Activated naive CD8-positive, alpha-beta T cell treated with anti-CD3 and anti-CD28 coated beads, Interleukin-2, amount 10 ng/mL, durations not matched to agents 7 days and 5 days (primary cell): ENCODE measurements at places on chromosomes 4 and X. TPM values are rescaled to one million over a fixed set of nuclear protein-coding genes. Genes with fewer than 3 reads are reported as not detected.
A peak's percentile ranks its signal among the peaks of the same experiment; 100 is the strongest.

- no peak for DNase-seq
Observed at GRCh38 chrX:120839491-120839890, 36.2 kb downstream of the CT47B1 start.

CT45A10 gene
- not detected for total RNA-seq

- no peak for DNase-seq
Observed at GRCh38 chrX:70042399-70043371, 7.1 kb downstream of the AWAT2 start.

CFAP99 gene
- total RNA-seq: not detected

GSX2 gene
- not detected for total RNA-seq

DGKK gene
- not detected for total RNA-seq

DNA sequence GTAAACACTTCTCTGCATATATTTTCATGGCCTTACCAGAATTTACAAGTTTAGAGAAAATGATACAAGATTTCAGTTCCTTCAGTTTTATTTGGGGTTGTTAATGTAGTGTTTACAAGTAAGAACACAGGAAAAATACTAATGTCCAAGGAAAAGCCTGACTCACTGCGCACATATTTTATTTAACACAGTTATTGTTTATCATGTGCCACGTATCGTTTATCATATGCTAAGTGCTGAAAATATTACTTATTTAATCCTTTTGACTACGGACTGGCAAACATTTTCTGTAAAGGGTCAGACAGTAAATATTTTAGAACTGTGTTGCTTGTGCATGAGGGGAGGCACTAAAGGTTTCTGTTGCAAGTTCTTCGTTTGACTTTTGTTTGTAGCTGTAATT is 794 bp downstream of the HSD17B13 start:
- DNase-seq: no peak

SMR3B gene
- total RNA-seq: not detected

DNA sequence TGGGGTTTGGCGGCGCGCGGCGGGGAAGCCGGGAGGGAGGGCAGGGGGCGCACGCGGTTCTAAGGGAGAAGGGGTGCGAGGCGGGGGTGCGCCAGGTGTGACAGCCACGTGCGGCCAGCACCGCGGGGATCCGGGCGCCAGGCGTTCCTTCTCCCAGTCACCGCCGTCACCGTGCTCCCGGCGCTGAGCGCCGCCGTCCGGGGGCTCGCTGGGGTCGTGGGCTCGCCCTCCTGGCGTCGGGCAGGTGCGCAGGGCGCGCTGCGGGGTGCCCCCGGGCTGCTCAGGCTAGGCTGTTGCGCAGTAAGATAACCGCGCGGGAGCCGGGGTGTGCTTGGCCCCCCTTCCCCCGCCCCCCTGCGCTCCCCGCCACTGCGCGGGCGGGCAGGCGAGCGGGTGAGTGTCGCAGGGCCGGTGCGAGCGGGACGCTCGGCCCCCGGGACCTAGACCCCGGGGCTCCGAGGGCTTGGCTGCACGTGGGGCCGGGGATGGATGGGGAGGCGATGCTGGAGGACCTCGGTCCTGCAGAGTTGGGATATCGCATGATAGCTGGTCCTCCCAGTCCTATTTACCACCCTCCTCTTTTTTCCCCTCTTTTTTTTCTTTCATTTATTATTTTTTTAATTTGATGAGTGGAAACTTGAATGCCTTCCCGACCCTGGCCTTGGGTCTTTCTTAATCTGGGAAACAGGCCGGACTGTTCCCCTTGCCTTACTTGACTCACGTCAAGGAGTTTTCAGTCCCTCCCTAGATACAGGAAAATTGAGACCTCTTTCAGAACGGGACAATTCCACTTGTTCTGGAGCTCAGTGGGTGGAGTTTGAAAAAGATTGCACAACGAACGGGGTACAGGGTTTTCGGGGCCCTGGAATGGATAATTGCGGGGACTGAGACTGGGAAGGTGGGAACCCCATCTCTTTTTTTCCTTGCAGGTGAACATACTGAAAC is 797 bp downstream of the TXLNG start:
- peak; percentile 57 for DNase-seq

DNA sequence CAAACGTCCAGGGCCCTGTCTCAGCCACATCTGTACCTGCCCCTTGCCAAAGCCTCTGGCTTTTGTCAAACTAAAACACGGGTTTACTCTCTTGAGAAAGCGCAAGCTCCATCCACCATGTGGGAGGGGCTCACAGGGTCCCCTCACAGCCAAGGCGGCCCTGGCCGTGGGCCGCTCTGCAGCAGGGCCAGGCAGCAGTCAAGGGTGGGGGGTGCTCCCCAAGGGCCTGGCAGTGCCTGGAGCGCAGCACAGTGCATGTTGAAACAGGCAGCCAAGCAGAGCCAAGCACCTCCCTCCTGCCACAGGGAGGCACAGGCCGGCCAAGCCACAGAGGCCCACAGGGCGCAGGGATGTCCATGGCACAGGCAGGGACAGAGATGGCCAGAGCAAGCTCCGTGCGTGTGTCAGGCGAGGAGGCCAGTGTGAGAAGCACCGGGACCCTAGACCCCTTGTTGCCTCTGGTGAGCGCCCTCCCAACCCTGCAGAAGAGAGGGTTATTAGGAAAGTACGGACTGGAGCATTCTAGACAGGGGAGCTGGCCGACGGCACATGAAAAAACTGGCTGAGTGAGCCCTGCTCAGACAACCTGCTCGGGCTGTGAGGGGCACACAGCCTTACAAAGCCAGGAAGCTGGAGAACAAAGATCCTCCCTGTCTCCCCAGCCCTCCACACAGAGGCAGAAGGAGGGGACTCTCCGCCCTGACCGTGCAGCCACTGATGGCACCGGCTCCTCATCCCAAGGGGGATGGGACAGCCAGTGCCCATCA is 39.0 kb downstream of the FAM53A start:
- DNase-seq: no peak

DNA sequence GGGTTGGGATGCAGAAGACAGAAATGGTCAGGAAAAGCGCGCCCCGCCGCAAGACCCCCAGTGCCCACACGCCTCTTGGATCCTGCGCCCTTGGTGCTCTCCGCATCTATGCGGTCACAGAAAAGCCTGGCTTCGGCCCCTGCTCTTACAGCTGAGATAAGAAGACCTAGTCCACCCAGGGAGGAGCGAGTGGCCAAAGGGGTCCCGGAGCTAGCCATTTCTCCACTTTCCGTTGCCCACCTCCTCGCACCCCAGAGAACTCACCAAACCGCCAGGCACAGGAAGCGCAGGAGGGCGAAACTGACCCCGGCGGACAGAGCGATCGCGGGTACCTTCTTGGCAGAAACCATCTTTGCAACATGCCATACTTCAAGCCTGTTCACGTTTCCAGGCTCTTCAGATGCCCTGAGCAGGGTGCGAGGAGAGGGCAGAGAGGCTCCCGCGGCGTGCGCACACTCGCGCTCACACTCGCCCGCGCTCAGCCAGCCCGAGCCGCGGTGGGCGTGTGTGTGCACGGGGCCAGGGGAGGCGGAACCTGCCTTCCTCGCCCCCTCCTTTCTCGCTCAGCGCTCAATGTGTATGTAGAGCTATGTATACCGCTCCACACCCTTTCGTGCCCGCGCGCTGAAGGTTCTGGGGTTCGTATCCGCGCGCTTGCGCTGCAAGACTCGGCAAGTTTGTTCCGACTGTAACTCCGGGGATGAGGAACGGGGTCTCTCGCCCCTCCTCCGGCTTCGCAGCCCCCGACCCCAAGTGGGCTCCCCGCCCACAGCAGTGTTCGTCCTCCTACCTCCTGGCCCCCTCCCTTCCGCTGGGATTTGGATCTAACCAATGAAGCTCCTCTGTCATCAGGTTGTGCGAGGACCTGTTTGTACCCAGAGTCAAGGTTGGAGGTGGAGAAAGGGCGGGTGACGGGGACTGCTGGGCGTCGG is at the start of gene GABRA4:
Gene GABRA4, minus strand, starts transcription at position 507 of the 932 bp plus-strand sequence. Its CDS starts 157 bp downstream, at position 350.
- DNase-seq: no peak

DNA sequence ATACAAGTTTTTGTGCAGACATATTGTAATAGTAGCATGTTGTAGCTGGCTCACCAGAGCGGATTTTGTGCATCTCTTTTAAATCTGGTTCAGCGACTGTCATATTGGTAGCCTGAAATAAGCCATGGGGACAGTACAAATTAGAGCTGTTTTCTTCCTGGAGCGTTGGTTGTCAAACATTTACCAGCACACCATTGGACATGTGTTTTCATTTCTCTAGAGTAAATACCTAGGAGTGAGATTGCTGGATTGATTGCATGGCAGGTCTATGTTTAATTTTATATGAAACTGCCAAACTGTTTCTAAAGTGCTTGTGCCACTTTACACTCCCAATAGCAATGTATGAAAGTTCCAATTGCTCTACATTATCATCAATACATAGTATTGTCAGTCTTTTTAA is 2.6 kb upstream of the ARAF start:
- DNase-seq: no peak

PLP1 gene
- total RNA-seq: not detected

- DNase-seq: peak; percentile 36
Observed at GRCh38 chr4:127622921-127623796, 9.6 kb upstream of the INTU start.

VCX3B gene
- total RNA-seq: not detected

SPANXB1 gene
- not detected for total RNA-seq

GRCh38 chrX:129737916-129738315 is 863 bp upstream of the XPNPEP2 start:
- DNase-seq: no peak

- DNase-seq: no peak
Observed at GRCh38 chrX:68045008-68045577, 388.2 kb downstream of the OPHN1 start.

- DNase-seq: peak; percentile 33
Observed at GRCh38 chr4:22389240-22389870, 126.5 kb downstream of the ADGRA3 start.

UGT2B28 gene
- total RNA-seq: not detected

DNA sequence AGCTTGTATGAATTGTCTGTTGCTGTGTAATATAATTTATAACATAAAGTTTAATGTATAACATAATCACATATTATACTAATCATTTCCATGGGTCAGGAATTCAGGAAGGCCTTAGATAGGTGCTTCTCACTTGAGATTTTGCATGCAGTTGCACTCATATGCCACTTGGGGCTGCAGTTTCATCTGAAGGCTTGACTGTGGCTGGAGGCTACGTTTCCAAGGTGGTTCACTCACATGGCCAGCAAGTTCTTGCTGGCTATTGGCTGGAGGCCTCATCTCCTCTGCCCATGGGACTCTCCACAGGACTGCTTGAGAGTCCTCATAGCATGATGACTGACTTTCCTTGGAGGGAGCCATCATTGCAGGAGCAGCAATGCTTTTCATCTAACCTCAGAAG is 53.4 kb upstream of the STX18 start:
- no peak for DNase-seq

VCX3A gene
- total RNA-seq: not detected

DNA sequence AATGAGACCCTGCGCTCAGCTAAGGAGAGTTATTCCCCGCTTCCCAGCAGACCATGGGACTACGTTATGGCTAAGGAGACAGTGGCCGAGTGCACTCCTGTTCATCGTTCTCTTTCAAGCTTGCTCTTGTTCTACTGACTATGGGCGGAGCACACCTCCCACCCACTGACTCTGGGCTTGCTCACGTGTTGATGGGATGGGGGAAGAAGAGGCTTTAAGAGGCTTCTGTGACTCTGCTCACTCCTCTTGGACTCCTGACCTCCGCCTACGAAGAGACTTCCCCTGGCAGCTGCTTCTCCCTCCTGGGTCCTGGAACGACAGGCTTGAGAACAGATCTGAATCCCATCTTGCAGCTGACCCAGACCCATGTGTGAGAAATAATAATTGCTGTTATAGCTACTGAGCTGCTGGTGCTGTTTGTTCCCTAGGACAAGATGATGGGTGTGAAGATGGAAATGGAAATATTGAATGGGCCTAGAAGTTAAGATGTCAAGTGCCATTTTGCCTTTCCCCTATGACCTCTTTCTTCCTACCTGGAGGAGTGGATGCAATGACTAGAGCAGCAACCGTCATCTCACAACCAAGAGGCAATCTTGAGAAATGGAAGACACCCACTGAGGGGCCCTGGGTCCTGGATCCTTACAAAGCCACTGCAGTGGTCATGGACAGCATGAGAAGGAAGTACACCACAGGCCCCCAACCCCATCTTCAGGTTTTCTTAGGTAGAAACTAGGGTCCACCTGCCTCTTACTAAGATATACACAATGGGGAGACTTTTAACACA is 38.7 kb upstream of the IRAK1 start:
- no peak for DNase-seq

PRICKLE3 gene
- 16.7 TPM for total RNA-seq

DNA sequence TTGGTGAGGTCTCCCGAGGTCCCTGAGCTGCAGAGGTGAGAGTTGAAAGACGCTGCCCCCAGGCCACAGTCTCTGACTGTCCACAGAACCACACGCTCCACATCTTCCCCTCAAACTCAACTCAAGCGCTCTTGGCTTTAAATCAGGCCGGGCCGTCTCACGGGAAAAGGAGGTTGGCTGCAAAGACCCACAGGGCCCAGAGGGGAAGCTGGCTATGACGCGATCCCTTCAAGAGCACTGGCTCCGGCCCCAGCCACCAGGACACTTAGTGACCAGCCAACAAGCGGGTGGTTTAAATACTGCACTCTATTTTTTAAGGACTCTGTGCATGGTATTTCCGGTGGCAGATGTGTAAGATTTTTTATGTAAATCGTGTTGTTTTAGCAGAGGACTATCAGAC is 19.9 kb downstream of the LRPAP1 start:
- no peak for DNase-seq

DNA sequence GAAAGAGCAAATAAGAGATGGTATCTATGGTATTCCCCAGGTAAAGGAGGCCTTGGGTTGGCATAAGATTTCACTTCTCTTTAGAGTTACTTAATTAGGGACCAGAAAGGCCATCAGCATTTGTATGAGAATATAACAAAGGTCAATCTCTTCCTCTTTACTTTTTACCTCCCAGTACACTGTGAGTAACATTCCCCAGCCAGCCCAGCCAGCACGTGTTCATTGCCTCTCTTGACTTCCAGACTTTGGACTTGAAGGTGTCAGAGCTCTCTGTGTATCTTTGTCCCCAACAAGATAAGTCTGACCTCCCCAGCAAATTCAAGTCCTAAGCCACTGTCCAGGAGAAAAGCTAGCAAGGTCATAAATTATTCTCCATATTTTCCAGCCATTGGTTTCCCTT is 110.5 kb downstream of the AR start:
- no peak for DNase-seq

GRCh38 chrX:134002921-134003615 is 17.7 kb upstream of the GPC3 start:
- no peak for DNase-seq
